LNCaP clone FGC (cell line): ENCODE measurements at places on chromosomes 2 and 18.

DNA sequence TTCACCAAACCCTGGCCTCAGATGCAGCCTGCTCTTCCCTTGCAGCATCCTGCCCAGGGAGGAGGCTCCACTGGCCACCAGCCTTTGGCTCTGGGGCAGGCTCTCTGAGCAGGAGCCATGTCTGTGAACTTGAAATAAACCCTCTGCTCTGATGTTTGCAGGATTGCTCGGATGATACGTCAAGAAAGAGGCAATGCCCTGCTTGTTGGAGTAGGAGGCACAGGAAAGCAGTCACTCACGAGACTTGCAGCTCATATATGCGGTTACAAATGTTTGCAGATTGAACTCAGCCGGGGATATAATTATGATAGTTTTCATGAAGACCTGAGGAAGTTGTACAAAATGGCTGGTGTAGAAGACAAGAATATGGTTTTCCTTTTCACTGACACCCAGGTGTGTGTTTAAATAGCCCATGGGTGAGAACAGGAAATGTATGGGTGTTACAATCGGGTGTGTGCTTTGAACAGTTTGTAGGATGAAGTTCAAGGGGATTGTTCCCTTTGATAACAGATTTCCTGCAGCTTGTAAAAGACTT, 177.9 kb downstream of the DNAH6 start:
- DNase-seq, result no peak

- DNase-seq, result no peak
Measured at GRCh38 chr2:30037016-30037415, 109.8 kb upstream of the YPEL5 start.

DNA sequence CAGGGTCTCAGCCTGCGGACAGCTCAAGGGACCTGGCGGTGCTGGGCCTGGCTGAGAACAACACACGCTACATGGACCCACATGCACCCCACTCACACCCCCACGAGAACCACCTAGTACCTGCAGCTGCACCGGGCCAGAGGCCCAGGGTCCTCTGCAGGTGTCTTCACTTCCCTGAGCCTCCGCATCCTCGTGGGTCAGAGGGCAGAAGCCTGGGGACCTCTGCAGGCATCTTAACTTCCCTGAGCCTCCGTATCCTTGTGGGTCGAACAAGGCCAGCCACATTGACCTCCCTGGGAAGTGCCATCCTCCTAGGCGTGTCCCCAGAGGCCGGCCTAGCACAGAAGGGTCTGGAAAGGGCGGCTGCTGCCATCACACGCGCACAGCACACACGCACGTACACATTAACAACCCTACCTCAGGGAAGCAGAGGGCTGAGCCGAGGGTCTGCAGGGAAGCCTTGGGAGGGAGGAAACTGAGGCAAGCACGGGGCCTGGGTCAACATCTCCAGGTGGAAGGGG, 62.5 kb upstream of the HPCAL1 start:
- DNase-seq, result no peak

DNA sequence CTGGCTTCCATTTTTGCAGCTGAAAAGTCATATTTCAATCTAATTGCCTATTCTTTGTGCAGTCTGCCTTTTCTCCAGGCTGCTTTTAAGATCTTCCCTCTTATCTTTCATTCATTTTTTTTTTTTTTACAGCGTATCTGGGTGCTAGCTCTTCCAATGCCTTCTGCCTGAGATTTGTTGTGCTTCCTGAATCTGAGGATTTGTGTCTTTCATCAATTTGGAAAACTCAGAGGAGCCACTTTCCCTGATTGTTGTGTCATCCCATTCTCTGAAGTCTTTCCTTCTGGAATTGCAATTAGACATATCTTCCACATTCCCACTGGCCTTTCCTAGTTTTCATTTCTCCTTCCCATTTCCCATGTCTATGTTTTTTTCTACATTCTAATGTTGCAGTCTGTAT, 21.9 kb upstream of the ACKR3 start:
- no peak for DNase-seq

DNA sequence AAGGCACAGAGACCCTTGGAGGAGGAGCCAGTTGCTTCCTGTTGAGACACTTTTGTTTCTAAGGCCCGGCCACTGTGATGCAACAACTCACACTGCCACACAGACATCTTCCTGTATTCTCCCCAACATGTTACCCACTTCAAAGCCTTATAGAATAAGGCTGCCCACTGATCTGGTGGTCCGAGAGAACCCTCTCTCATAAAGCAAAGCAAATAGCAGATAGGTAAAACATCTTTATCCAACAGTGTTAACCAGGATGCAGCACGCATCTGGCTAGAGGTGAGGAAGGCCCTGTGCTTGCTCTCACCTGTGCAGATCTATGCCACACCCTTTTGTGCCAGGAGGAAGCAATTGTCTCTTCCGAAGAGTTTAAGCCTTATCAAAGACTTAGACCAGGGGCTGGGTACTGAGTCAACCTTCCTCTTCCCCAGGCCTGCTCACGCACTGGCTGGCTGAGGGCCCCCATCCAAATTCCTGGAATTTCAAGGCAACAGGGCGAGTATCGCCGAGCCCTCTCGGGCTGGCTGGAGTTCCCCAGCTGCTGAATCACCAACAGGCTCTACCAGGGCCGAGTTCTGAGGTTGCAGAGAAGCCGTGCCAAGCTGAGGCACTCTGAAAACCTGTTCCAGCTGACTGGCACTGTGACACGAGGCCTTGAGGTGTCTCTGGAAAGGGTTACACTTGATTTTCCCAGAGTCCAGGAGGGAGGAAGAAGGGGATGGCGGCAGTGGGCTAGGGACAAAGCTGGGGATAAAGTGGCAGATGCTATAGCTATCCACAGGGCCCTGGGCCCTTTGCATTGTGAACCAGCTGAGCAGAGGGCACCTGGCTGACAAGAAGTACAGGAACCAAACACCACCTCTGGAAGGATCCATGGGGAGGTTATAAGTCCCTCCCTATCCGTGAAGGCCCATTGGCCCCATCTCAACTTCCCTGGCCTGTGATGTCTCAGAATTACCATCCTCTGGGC, 29.3 kb downstream of the TGFA start:
- no peak for DNase-seq

GRCh38 chr2:130376433-130377293, 20.8 kb downstream of the PTPN18 start:
- DNase-seq, result no peak

DNA sequence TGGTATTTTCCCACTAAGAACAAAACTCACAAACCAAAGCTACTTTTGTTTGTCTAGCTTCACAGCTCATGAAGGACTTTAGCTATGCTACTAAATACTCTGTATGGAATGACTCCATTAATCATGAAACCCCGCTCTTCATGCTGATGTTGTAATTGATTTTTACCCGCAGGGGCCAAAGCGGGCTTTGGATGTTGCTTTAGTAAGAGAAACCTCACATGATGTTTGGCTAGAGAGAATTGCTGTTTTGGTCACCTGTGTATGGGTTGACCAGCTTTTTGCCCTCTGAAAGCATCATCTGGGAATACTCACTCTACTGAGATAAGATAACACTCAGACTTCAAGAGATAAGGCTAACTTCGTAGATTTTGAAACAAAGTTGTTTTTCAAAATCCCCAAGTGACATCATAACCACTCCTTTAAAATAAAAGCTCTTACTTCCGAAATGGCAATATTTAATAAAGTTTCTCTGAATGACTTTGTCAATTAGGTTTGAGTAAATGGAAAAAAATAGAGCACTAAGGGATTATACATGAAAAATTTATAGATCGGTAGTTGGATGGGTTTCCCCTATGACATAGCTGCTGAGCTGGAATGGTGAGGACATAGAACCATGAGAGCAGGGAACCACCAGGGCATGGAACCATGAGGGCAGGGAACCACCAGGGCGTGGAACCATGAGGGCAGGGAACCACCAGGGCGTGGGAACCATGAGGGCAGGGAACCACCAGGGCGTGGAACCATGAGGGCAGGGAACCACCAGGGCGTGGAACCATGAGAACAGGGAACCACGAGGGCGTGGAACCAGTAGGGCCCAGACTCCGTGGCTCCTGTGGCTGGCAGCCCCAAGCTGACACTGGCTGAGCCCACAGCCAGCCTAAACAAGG, 31.9 kb downstream of the ACKR3 start:
- DNase-seq, result no peak

- DNase-seq, result no peak
Measured at GRCh38 chr2:127166231-127166860, 53.8 kb downstream of the CYP27C1 start.

DNA sequence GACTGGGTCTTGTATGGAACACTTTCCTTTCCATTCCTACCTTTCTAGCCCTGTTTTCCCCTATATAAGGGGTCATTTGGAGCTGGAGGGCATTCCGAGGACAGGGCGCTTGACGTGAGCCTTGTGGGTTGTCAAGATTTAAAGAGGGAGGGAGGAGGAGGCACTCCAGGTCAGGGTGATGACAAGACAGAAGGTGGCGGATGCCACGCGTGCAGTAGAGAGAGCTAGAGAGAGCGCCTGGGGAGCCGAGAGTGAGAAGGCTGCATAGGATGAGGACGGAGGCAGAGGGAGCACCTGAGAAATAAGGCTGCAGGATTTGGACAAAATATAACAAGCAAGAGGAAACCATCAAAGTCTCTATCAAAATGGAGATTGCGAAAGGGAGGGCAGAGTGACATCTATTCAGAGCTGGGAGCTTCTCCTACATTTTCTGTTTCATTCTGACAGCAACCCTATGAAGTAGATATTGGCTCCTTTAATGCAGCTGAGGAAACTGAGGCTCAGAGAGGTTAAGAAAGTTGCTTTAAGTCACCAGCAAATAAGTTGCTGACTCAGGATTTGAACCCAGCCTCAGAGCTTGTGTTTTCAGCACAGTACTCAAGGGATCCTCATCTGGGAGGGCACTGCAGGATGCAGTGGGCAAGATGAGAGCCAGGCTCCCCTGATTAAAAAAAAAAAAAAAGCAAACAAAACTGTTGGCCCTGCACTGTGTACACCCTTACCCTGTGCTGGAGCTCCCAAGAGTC, 124.2 kb downstream of the MRO start:
- DNase-seq, result no peak

DNA sequence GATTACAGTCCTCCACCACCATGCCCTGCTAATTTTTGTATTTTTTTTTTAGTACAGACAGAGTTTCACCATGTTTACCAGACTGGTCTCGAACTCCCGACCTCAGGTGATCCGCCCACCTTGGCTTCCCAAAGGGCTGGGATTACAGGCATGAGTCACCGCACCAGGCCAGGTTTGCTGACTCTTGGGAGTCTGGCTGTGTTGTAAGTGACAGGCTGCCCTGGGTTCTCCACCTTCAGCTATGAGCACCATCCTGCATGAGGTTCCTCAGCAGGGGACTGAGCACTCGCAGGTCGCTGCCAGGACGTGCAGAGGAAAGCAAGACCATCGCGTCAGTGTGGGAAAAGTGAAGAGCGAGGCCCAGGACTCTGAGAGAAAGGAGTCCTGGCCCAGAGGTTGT, 112.6 kb upstream of the NDUFV2 start:
- DNase-seq, result no peak

DNA sequence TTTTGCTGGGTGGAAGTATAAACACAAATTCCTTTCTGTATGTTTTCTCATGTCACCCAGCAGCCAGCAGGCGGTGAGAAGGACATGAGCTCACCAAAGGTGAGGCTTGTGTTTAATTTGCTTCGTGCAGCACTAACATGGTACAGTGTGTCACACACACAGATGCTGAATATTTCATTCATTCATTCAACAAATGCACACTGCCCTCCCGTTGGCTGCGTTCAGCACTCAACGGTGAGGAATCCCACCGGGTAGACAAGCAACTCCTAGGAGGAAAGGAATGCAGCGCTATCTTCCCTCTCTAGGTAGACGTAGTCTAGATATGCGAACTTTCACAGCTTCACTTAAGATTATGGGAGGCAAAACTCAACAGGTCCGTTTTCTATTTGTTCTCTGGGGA, 85.1 kb downstream of the LONRF2 start:
- DNase-seq, result no peak

GRCh38 chr18:58324824-58325480, 280.9 kb downstream of the NEDD4L start:
- DNase-seq, result no peak

DNA sequence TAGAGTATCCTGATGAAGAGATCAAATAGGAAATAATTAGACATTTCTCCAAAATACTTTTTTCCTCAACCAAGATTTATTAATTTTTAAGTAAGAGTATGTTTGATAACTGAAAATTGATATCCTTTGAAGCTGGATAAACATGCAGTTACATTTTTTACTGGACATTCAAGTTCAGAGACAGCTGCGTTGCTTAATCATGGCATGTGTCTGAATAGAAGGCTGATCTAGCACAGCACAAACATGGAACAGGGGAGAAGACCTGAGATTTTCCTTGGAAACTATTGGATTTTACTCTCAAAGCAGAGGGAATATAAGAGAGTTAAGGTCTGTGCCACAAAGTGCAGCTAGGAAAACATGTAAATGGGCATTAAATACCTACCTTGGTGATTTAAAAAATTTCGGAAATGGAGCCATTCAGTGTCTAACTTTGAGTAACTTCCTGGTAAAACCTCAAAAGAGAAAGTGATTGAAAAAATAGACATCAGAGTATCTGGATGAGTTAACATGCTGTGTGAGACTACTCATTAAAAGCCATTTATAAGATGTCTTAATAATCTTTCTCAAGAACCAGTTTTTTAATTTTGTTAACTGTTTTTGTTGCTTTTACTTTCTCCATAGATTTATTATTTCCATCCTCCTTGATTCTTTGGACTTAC, 31.8 kb downstream of the CRIM1 start:
- no peak for DNase-seq

- DNase-seq, result no peak
Measured at GRCh38 chr2:207161247-207162123, 4.3 kb downstream of the KLF7 start.

DNA sequence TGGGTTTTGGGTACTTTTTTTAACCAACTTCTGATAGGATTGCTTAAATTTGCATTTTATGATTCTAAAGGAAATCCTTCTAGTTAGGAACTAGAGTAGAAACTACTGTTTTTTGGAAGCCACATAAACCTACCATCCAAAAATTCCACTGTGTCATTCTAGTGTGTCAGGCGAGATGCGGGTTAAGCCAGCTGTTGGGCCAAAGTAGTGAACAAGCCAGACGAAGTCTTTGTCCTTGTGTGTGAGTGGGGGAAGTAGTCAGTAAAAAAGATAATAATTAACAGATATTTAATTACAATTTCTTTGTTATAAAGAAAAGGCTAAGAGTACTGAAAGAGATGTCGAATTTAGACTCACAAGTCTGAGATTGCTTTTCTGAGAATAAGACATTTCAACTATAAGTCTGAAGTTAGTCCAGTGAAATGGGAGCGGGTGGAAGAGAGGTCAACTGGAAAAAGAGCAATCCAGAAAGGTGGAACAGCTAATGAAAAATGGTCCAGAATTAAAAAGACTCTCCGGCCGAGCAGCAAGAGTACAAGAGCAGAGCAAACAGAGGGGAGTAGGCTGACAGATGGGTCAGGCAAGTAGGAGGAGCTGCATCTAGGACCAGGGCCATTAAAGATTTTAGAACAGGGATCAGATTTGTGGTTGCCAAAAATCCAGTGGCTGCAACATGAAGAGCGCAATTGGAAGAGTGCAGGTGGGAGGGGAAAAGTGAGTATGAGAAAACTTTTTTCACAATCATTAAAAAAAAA, 1.5 kb downstream of the EPB41L5 start:
- DNase-seq, result peak; percentile 36
